SJSA1 (cell line): ENCODE measurements at places on chromosomes 4 and X. TPM values are rescaled to one million over a fixed set of nuclear protein-coding genes. Genes with fewer than 3 reads are reported as not detected.

GABRG1 gene
- not detected in 2 replicates for total RNA-seq

DNA sequence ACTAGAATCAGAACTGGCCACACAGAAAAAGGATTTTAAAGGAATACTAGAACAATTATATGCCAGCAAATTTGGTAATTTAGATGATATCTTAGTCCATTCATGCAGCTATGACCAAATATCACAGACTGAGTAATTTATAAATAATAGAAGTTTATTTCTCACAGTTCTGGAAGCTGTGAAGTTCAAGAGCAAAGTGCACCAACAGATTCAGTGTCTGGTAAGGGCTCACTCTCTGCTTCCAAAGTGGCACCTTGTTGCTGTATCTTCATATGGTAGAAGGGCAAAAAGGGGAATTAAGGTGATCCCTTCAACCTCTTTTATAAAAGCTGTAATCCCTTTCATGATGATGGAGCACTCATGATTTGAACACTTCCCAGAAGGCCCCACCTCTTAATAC lies 20.3 kb downstream of the TNIP2 start:
- H3K4me3 ChIP-seq = no peak overlapping the region
- H3K4me1 ChIP-seq = peaks cover 4% of the 10 kb centered on the region; the same call in 1 of the 2 replicates
- no peaks in the 10 kb centered on the region for H3K27me3 ChIP-seq
- no peak for DNase-seq
- H3K36me3 ChIP-seq = no peaks in the 10 kb centered on the region

TLR6 gene
- 0.28 and 1.5 TPM in 2 replicates for total RNA-seq

TACR3 gene
- 0.03 TPM in 1 of 2 replicates, not detected in the other for total RNA-seq

EDA2R gene
- total RNA-seq = 2.1 and 6.6 TPM in 2 replicates

DNA sequence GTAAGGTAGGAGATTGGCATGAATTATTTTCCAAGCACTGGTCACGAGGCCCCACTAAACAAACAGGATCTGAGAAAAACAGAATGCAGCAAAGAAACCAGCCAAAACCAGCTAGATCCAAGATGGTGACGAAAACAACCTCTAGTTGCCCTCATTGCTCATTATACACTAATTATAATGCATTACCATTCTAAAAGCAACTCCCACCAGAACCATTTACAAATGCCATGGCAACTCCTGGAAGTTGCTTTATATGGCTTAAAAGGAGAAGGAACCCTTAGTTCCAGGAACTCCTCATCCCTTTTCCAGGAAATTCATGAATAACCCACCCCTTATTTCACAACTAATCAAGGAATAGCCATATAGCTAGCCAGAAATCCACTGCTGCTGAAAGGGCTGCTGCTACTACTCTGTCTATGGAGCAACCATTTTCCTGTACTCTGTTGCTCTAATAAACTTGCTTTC lies 69.3 kb downstream of the ABCB7 start:
- no peaks in the 10 kb centered on the region for H3K4me1 ChIP-seq
- H3K27me3 ChIP-seq = no peaks in the 10 kb centered on the region
- no peak overlapping the region for H3K27ac ChIP-seq
- DNase-seq = no peak
- no peaks in the 10 kb centered on the region for H3K36me3 ChIP-seq

- no peaks in the 10 kb centered on the region for H3K4me1 ChIP-seq
- H3K36me3 ChIP-seq = no peaks in the 10 kb centered on the region
- no peaks in the 10 kb centered on the region for H3K27me3 ChIP-seq
Observed at GRCh38 chr4:154310578-154310977, 181.0 kb downstream of the DCHS2 start.

ODAPH gene
- total RNA-seq = not detected in 2 replicates

GRCh38 chr4:155789391-155789790 lies 30.6 kb downstream of the GUCY1B1 start:
- H3K4me1 ChIP-seq = no peaks in the 10 kb centered on the region
- no peak overlapping the region for H3K27ac ChIP-seq
- no peak overlapping the region for H3K4me3 ChIP-seq

GRCh38 chrX:76026292-76026691 lies 146.6 kb upstream of the PBDC1 start:
- H3K4me1 ChIP-seq = no peaks in the 10 kb centered on the region
- no peak overlapping the region for H3K27ac ChIP-seq
- DNase-seq = no peak

DNA sequence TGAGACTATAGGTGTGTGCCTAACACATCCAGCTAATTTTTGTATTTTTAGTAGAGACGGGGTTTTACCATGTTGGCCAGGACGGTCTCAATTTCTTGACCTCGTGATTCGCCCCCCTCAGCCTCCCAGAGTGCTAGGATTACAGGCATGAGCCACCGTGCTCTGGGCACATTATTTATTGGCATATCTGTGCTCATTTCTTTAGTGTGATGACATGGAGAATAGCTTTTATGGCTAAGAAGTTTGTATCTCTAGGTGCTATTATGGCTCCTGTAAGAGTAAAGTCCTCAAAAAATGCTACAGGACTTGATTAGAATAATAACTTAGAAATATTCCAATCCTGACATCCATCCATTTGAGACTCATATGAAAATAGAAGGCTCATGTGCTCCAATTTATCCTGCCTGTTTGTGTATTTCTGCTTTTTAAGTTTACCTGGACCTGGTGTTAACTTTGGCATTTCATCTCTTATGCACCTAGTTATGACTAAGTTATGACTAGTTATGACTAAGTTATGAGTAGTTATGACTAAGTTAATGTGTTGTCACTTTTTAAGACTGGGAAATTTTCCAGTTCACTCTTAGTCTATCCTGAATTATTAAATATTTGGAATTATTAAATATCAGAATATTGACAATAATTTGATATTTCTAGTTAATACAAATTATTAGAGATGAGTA lies 36.4 kb upstream of the UNC5C start:
- H3K4me1 ChIP-seq = no peaks in the 10 kb centered on the region
- H3K4me3 ChIP-seq = no peak overlapping the region
- H3K27me3 ChIP-seq = no peaks in the 10 kb centered on the region
- DNase-seq = no peak

EIF2S3 gene
- total RNA-seq = 100 and 162 TPM in 2 replicates

PNMA5 gene
- 0.08 TPM in 1 of 2 replicates, not detected in the other for total RNA-seq

TEC gene
- 0.05 and 0.25 TPM in 2 replicates for total RNA-seq

- H3K27me3 ChIP-seq = peaks cover 42% of the 10 kb centered on the region
- no peak overlapping the region for H3K4me3 ChIP-seq
- no peak for DNase-seq
- no peaks in the 10 kb centered on the region for H3K36me3 ChIP-seq
Observed at GRCh38 chr4:109298279-109299010, 4.0 kb downstream of the COL25A1 start.

- no peaks in the 10 kb centered on the region for H3K36me3 ChIP-seq
- peak; percentile 65 for DNase-seq
- no peaks in the 10 kb centered on the region for H3K27me3 ChIP-seq
- H3K27ac ChIP-seq = peak overlapping the region; percentile 91
- no peak overlapping the region for H3K4me3 ChIP-seq
Observed at GRCh38 chr4:168138143-168138542, 45.8 kb downstream of the ANXA10 start.

GRCh38 chr4:14810568-14810967 lies 191.7 kb upstream of the CPEB2 start:
- H3K4me1 ChIP-seq = no peaks in the 10 kb centered on the region
- H3K27me3 ChIP-seq = no peaks in the 10 kb centered on the region
- no peak overlapping the region for H3K27ac ChIP-seq
- no peaks in the 10 kb centered on the region for H3K36me3 ChIP-seq
- no peak overlapping the region for H3K4me3 ChIP-seq
- DNase-seq = no peak

GRCh38 chr4:140688711-140689598 lies 67.2 kb downstream of the TBC1D9 start:
- no peak overlapping the region for H3K27ac ChIP-seq
- no peaks in the 10 kb centered on the region; the same call in 1 of the 2 replicates for H3K36me3 ChIP-seq
- DNase-seq = no peak

DNA sequence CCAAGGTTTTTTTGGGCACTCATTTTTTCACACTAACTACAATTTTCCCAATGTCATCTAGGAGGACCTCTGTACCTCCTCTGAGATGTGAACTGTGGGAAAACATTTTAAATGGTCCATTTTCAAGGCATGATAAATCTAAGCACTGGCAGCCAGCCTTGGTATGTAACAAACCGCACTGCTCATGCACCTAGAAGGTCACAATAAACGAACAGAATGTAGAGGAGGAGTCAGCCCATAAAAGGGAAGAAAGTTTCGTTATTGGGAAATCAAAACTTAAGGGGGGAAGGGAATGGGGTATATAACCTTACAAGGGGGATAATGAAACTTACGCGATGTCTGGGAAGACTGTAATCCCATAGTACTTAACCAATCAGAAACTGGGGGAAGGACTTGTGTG lies 16.4 kb downstream of the COX18 start:
- H3K27ac ChIP-seq = no peak overlapping the region
- H3K4me3 ChIP-seq = no peak overlapping the region
- H3K27me3 ChIP-seq = no peaks in the 10 kb centered on the region
- DNase-seq = no peak

DNA sequence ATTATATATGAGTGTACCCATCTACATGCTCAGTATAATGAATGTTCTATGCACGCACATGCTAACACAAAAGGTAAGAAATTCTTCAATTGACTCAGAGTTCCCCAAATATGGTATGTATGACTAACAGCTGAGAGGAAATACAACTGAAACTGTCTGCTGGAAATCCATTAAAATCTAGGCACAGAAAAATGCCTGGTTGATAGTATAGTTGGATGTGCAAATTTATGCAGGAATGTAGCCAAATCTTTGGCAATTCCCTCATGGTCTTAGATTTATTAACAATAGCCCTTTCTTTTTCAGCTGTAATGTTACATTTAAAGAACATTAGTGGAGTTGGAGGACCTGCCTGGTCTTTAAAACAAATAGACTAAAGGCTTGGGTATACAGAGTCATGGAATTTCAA lies 5.5 kb downstream of the CAMK2D start:
- peak overlapping the region; percentile 45 for H3K27ac ChIP-seq
- H3K4me3 ChIP-seq = no peak overlapping the region
- DNase-seq = peak; percentile 70

FAM184B gene
- not detected in 2 replicates for total RNA-seq

TLR1 gene
- total RNA-seq = 0.41 and 1.1 TPM in 2 replicates

GUCY1A1 gene
- not detected in 2 replicates for total RNA-seq

GRCh38 chr4:79827283-79827682 lies 245.7 kb downstream of the ANTXR2 start:
- DNase-seq = no peak
- H3K36me3 ChIP-seq = no peaks in the 10 kb centered on the region
- no peak overlapping the region for H3K4me3 ChIP-seq
- no peaks in the 10 kb centered on the region for H3K4me1 ChIP-seq
- no peaks in the 10 kb centered on the region for H3K27me3 ChIP-seq

- H3K36me3 ChIP-seq = no peaks in the 10 kb centered on the region
- no peaks in the 10 kb centered on the region for H3K27me3 ChIP-seq
- peaks cover 17% of the 10 kb centered on the region for H3K4me1 ChIP-seq
- H3K27ac ChIP-seq = no peak overlapping the region
- H3K4me3 ChIP-seq = no peak overlapping the region
- DNase-seq = no peak
Observed at GRCh38 chr4:184843984-184844554, 18.3 kb upstream of the ACSL1 start.

DNA sequence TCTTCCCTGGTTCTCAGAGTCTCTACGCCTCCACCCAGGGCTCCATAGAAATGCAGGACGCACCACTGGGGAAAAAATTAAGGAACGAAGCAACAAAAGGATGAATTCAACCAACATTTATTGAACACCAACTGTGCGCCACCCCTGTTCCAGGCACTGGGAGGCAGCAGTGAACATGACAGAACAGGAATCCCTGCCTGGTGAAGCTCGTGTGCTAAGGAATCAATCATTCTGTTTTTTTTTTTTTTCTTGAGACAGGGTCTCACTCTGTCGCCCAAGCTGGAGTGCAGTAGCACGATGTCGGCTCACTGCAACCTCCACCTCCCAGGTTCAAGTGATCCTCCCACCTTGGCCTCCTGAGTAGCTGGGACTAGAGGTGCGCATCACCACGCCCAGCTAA lies 1.9 kb upstream of the FTSJ1 start:
- no peak for DNase-seq
- peaks cover 5% of the 10 kb centered on the region; the same call in 1 of the 2 replicates for H3K36me3 ChIP-seq
- no peak overlapping the region for H3K27ac ChIP-seq
- no peaks in the 10 kb centered on the region for H3K27me3 ChIP-seq

RRH gene
- total RNA-seq = not detected in 2 replicates

- DNase-seq = no peak
- no peak overlapping the region for H3K4me3 ChIP-seq
Observed at GRCh38 chr4:39410415-39410814, 3.7 kb downstream of the KLB start.

GRCh38 chr4:102163404-102164140 lies 181.7 kb downstream of the SLC39A8 start:
- no peak overlapping the region for H3K4me3 ChIP-seq
- no peaks in the 10 kb centered on the region for H3K36me3 ChIP-seq
- no peak for DNase-seq
- no peaks in the 10 kb centered on the region for H3K27me3 ChIP-seq

DNA sequence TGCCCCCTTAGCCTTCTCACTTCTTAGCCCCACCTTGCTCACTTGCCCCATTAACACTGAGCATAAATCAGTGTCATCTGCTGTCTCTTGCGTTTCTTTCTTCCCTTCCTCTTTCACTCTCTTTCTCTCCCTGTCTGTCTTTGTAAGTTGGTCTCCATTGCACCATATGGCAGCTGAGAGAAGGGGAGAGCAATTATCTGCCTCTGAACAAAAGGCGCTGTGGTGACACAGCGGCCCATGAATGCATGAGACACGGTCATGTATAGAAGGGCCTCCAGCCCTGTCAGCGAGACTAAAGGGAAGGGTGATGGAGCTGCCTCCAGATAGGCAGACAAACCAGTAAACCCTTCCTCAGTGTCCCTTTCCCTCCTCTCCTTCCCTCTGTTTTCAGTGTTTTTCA lies 88.8 kb upstream of the PCDH18 start:
- no peaks in the 10 kb centered on the region for H3K27me3 ChIP-seq
- no peak for DNase-seq
- H3K4me3 ChIP-seq = no peak overlapping the region
- no peaks in the 10 kb centered on the region for H3K36me3 ChIP-seq
- H3K4me1 ChIP-seq = no peaks in the 10 kb centered on the region
- H3K27ac ChIP-seq = no peak overlapping the region

GRCh38 chr4:80726471-80726870 lies 304.0 kb upstream of the BMP3 start:
- DNase-seq = no peak
- no peaks in the 10 kb centered on the region for H3K27me3 ChIP-seq
- no peak overlapping the region for H3K4me3 ChIP-seq

DNA sequence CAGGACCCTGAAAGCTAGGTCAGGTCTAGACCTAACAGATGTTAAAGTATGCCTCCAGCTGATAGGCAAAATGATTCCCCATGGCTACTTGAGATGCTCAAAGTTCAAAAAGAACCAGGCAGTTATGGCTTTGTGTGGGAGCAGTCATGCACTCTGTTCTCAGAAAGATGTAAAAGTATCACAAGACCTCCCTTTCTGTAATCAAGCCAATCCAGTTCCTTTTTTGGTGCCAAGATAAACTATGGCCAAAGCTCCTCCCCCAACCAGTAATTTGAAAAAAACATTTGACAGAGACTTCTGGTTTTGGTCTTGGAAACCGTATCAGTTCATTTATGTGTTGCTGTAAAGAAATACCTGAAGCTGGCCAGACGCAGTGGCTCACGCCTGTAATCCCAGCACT lies 340.9 kb downstream of the CHIC1 start:
- H3K4me1 ChIP-seq = no peaks in the 10 kb centered on the region
- H3K27me3 ChIP-seq = no peaks in the 10 kb centered on the region
- no peaks in the 10 kb centered on the region for H3K36me3 ChIP-seq
